Tibial artery (tissue), 4 donors: ENCODE measurements at places on chromosomes 3 and 15.

- DNase-seq, result no peak
Observed at GRCh38 chr3:181009225-181009624, 19.7 kb upstream of the DNAJC19 start.

GRCh38 chr15:56425976-56426375 lies 39.0 kb downstream of the MNS1 start:
- no peak for DNase-seq

GRCh38 chr15:50050986-50051743 lies 67.9 kb downstream of the ATP8B4 start:
- no peak for DNase-seq

DNA sequence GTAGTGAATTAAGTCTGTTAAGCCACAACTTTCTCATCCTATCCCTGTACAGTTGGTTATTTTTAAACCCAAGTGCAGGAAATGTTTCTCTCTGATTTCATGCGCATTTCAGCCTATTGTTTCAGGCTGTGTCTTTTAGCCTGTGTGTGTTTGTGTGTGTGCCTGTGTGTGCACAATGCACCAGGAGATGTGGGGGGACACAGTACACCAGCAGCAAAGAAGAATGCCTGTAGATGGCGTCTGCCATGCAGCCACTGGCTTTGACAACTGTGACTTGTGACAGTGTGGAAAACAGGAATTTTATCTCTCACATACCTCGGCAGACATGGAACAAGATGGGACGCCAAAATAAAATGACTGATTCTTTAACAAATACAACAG lies 43.6 kb upstream of the PLXNA1 start:
- no peak for DNase-seq

DNA sequence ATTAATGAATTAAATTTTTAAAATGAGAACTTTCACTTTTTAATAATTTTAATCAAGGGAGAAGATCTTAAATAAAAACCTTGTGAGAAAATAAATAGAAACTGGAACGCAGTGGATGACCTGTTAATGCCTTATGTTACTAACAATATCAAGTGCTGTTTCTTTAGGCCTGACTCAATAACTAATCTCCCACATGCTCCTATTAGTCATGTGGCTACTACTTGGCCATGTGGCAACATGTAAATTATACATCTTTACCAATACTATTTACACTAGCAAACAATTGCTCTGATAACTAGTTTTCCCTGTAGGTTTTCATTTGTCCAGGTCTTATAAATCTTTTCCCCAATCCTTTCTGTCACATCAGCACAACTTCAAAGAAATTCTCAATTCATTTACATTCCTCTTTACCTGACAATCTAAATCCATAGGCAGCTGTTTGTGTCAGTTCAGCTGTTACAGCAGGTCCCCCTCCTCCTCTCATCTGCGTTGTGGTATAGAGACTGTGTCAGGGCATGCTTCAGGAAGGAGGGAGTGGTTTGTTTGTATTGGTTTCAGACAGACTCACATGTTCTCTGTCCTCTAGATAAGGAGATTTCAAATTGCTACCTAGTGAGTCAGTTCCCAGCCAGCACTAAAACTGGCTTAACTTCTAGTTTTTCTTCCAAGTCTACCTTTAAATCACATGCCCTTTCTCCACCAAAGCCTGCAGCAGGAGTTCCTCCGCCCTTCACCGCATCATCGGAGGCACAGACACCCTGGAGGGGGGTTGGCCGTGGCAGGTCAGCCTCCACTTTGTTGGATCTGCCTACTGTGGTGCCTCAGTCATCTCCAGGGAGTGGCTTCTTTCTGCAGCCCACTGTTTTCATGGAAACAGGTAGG lies 11.3 kb upstream of the C3orf52 start:
- DNase-seq, result no peak

DNA sequence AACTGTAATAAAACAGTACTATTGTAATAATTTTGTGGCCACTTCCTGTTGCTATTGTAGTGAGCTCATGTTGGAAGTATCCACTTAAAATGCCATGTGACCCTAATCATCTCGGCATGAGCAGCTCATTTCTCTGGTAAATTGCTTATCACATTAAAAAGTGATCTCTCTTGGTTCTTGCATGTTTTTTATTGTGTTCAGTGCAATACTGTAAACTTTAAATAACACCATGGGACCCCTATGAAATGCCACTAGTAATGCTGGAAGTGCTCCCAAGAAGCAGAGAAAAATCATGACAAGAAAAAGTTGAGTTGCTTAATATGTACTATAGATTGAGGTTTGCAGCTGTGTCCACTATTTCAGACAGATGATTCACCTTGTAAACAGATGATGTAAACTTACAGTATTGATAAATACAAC lies 45.6 kb downstream of the NMD3 start:
- DNase-seq, result no peak

DNA sequence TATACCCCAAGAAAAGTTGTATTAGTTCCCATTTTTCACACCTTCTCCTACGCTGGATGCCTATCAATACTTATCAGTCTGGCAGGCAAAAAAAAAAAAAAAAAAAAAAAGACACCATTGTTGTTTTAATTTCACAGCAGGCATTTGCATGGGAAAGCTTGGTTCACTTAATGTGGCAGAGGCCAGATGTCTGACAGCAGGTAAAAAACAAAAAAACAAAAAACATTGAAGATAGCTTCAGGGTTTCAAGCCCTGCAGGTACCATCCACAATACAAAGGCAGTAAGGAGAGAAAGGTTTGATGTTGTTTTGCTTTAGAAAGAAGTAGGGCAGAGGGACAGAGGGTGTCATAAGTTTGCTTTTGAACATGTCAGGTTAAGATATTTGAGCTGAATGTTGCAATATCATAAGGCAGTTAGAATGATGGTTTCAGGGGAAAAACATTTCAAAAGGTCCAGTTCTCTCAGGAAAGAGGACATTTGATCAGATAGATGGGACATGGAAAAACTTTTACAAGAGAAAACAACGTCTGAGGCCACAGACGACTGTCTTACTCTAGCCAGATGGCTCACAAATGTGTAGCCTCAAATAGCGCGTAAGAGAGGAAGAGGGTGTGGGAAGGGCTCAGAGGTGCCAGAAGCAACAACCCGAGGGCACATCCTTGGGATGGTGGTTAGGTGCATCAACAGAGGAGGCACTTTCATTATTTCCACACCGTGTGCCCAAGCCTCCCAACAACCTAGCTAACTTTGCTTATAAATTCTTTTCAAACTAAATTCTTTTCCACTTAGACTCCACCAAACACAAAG lies 25.7 kb downstream of the PCOLCE2 start:
- DNase-seq, result peak; percentile 77

- DNase-seq, result no peak
Observed at GRCh38 chr3:87370007-87370406, 93.6 kb upstream of the POU1F1 start.

- DNase-seq, result no peak
Observed at GRCh38 chr3:155554777-155555451, 190.0 kb downstream of the PLCH1 start.

- DNase-seq, result no peak
Observed at GRCh38 chr15:51801391-51801835, 28.0 kb upstream of the TMOD3 start.

DNA sequence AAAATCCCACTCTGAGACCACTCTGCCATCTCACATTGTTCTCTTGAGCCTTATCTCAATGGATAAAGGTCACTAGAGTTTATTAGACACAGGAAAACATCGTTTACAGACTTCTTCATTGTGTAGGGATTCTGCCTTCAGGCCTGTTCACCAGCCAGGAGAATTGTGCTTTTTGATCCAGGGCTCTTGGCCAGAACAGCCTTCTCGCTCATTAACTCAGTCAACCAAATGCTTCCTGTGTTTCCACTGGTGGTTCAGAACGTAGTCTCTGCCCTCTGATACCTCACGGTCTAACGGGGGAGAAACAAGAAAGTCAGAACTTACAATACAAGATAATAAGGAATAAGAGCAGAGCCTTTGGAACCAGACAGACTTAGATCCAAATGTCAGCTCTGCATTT lies 54.2 kb upstream of the TSEN2 start:
- DNase-seq, result no peak

- no peak for DNase-seq
Observed at GRCh38 chr3:197336348-197336747, 37.9 kb upstream of the DLG1 start.

- DNase-seq, result no peak
Observed at GRCh38 chr3:102081572-102082289, 232.4 kb downstream of the NFKBIZ start.

DNA sequence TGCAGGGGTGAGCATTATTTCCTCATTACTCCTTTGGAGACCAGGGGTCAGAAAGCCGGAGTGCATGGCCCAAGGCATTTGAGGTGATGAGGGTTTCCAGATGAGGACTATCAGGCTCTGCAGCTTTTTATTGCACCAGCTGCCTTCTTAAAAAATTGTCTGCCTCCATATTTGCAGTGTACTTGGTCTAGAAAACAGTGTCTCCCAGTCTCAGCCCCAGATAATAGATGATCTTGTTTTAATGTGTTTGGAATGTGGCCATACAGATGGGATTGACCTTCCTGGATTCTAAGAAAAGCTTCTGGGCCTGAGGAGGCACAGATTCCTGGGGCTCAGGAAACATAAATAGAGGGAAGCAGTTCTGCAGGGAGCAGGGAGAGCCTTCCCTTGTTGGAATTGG lies 123.3 kb downstream of the GABRG3 start:
- no peak for DNase-seq

DNA sequence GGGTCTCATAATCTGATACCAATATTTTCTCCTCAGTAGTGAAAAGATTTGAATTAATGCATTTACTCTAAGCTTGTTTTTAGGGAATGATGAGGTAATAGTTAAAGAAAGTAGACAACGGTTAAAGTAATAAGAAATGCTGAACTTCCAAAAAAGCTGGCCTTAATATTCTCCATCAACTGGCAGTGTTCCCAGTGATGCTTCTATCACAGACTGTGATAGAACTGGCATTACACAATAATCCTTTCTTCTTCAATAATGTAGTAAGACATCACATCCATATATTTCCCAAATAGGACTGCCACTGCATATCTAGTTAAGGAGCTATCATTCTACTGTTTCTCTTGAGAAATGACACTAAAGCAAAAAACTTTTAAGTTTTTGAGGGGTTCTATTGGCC lies 188.7 kb downstream of the IL5RA start:
- no peak for DNase-seq

- no peak for DNase-seq
Observed at GRCh38 chr15:100558771-100559254, 30.1 kb upstream of the CERS3 start.

GRCh38 chr3:182692021-182692420 lies 101.3 kb upstream of the ATP11B start:
- no peak for DNase-seq

GRCh38 chr3:195160908-195161434 lies 110.0 kb downstream of the XXYLT1 start:
- no peak for DNase-seq

DNA sequence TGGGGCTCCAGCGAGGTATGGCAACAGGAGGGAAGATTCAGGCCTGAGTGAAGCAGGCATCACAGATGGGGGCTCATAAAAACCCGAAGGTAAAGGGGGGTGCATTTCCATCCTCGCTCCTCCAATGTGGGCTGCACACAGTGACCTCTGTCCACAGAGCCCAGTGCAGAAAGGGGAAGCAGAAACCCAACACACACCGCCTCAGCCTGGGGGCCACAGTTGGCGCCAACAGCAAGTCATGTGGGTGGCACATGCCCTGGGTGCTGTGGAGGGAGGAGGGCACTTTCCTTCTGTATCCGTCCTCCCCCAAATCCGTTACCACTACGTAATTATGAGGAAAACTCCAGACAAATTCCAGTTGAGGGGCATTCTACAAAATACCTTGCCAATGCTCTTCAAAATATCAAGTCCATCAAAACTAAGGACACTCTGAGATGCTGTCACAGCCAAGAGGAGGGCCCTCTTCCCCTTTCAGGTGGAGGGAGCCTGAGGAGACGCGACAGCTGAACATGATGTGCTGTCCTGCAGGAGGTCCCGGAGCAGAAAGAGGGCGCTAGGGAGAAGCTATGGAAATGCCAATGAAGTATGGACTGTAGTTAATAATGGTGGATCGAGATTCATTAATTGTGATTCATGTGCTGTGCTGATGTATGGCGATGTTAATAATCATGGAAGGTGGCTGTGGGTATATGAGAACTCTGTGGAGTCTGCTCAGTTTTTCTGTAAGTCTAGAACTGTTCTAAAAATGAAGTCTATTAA lies 16.4 kb downstream of the APBA2 start:
- no peak for DNase-seq

DNA sequence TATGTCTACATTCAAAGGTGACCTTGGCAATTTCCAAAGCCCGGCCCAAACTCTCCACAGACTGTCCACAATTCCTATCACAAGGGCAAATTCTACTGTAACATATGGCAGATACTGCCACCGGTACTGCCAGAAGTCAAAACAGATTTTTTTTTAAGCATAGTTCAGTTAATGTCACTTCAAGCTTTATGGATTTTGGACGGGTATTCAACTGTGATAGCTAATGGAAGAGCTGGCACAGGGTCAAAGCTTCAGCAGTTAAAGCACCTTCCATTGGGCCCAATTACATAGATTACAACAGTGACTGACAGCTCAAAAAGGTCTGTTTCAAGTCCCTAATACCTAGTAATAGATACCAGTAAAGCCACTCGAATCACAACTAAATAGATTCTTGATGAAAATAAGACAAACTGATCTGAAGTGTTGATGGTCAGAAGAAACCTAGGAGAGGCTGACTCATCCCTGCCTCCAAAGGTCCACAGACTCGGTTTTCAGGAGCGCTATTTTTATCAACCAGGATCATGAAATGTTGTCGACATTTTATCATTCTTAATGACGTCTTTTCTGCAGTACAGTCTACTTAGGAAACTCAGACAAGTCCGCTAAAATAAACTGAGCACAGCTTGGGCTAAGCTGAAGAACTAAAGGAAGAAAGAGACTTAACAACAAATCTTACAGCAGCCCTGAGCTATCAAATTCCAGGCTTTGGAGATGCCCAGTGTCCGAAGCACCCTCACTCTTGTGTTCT lies 38.7 kb downstream of the ANXA2 start:
- no peak for DNase-seq

GRCh38 chr15:48510976-48511375 lies 134.5 kb downstream of the FBN1 start:
- peak; percentile 74 for DNase-seq

DNA sequence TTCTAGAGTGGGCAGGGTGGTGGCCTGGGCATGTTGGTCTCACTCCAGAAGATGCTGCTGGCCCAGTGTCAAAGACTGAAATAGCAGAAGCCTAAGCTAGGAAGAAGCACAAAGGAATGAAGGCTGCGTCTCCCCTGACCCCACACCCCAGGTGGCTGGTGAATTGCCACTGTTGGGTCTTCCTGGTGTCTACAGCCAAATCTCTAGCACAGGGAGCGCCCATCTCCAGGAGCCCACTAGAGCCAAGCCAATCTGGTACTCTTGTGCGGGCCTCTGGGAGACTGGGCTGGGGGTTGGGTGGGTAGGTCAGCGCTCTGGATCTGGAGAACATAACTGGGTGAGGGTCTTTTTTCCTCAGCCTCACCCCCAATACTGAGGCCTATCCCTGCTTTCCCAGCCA lies 894 bp downstream of the TUSC2 start:
- DNase-seq, result no peak
